ENCODE measurements at places on chromosomes 13 and 19.

- no peak for DNase-seq
Measured at GRCh38 chr13:76552807-76553206, 333.4 kb downstream of the KCTD12 start.

- no peak for DNase-seq
Measured at GRCh38 chr19:56678205-56678604, 6.6 kb upstream of the ZNF835 start.

GRCh38 chr13:99055735-99056134 lies 77.9 kb upstream of the DOCK9 start:
- no peak for DNase-seq

DNA sequence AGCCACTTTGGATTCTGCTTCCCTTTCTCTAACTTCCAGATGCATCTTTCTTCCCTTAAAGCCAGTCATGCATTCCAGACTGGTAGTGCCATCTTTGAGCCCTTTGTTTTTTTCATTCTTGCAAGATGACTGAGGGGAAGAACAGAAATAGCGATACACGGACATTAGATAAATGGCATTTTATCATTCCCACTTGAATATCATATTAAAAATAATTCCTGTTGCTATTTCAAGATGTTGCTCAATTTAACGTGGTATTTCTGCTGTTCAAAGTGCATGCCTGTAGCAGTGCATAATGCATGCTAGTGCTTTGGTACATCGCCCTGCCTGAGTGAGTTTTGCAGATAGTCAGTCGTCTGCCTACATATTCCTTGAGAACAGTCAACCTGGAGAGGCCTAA lies 140.6 kb upstream of the FRY start:
- no peak for DNase-seq

DNA sequence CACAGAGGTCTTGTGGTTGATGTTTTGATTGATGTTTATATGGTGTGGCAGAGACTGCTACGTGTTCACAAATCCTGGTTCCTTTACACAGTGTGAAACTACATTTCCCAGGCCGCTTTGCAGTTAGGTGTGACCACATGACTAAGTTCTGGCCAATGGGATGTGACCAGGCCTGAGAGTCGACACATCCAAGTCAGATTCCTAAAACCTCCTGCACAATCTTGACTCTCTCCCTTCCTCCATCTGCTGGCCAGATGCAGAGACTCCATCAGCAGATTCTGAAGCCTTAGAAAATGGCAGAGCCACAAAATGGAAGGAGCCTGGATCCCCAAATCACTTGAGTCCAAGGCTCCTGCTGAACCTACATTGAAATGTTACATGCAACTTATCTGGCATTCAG lies 12.6 kb downstream of the CD37 start:
- no peak for DNase-seq

Measured in NCI-H187 treated with DMSO at 0.1 percent for 48 hours (cell line).